SK-MEL-5 (cell line): ENCODE measurements at places on chromosomes 1 and 21.

DNA sequence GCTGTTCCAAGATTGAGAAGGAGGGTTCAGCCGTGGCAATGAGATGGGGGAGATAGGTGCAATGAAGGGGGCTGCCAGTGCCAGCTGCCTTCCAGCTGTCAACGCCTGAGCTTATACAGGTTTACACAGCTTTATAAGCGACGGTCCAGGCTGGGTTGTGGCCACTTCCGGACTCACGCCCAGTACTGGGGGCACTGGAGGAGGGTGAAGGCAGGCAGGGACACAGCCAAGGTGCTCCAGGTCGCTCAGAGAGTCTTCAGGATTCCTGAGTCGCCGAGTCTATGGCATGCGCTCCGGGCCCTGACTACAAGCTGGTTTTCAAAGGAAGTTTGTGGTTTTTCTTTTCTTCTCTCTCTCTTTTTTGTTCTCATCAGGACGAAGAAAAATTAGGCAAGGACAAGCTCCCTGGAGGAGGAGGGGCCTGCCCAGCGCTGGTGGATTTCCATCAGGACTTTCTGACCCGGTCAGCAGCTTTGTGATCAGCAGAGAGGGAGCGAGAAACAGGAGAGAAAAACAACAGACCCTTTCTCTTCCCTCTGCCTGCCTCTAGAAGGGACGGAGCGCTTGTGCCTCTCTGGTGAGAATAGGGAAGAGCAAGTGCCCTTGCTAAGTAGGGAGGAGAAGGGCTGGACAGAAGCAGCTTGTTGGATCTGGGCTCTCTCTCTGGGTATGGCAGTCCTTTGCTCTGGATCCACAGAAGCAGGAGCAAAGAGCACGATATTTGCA, at the start of gene MINDY1:
MINDY1 (minus strand) TSS at position 576 of the 726 bp plus-strand sequence. CDS start 4,285 bp downstream, outside the sequence.
- peak; percentile 98 for DNase-seq

DNA sequence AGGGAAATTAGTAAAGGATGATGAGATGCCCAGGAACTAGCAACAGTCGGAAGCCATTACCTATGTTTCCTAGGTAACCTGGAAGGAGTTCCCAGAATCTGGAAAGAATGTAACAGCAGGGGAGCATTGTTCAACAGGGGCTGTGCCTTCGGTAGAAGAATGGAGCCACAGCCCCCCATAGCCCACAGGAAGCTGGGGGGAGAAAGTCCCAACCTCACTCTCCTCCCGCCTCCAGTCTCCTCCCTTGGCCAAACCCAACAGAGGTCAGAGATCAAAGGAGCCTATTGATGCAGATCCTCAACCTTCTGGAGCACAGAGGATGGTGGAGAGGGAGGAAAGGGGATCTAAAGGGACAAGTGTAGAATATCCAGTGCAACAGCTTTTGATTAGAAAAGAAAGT, 131.5 kb upstream of the SLC44A3 start:
- DNase-seq, result no peak

DNA sequence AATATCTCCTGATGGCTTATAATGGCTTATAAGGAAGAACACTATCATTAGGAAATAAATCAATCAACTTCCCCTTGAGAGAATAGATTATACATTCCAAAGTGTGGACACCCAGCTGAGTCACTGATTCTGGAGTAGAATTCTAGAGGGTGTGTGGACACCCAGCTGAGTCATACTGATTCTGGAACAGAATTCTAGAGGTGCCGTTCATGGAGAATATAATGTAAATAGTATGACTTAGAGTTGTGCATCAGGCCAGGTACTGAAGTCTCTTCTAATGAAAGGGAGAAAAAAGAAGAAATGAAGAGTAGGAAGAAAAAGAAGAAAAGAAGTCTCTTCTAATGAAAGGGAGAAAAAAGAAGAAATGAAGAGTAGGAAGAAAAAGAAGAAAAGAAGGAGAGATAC, 2.4 kb upstream of the USP33 start:
- no peak for DNase-seq

- peak; percentile 70 for DNase-seq
Measured at GRCh38 chr1:3910857-3911845, 11.1 kb upstream of the C1orf174 start.

DNA sequence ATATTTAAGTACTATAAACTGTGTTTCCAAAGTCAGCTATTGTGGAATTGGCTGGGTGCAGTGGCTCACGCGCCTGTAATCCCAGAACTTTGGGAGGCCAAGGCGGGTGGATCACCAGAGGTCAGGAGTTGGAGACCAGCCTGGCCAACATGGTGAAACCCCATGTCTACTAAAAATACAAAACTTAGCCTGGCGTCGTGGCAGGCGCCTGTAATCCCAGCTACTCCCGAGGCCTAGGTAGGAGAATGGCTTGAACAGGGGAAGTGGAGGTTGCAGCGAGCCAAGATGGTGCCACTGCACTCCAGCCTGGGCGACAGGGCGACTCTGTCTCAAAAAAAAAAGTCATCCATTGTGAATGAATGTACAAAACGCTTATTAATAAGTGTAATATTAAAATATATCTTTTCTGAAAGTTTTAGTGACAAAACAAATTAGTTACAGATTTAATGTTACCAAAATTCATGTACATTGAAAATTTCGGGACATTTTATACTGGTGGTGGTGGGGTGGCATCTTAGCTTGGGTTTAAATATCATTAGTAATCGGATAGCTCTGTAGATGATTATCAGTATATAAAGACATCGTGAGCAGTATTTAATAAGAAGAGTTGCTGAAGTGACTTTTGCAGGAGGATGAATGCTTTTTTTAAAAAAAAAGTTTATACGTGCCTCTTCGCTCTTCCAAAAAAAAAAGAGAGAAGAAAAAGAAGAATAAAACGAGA, 503 bp upstream of the SRSF11 start:
- DNase-seq, result no peak

- DNase-seq, result no peak
Measured at GRCh38 chr1:246459221-246459620, 47.9 kb downstream of the SMYD3 start.

GRCh38 chr1:26405281-26405915, 5.2 kb upstream of the LIN28A start:
- DNase-seq, result no peak

DNA sequence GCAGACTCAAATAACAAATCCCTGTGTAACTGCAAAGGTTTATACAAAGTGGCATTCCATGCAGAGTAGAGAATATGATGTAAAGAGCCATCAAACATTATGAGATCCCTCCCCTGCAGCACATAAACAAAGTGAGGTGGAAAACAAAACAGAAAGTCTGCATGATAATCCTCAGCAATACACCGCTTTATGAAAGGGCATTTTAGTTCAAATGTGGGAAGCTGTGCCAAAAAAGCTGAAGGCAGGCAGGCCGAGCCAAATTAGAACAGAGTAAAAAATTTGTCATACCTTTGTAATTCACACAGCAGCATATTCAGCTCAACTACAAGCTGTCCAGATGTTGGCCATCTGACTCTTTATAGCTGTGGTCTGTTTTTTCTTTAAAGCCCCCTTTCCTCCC, 113.5 kb downstream of the LHX9 start:
- no peak for DNase-seq

GRCh38 chr1:155134880-155135414, 705 bp upstream of the SLC50A1 start:
- peak; percentile 71 for DNase-seq

- DNase-seq, result no peak
Measured at GRCh38 chr1:30615816-30616590, 107.4 kb downstream of the MATN1 start.

DNA sequence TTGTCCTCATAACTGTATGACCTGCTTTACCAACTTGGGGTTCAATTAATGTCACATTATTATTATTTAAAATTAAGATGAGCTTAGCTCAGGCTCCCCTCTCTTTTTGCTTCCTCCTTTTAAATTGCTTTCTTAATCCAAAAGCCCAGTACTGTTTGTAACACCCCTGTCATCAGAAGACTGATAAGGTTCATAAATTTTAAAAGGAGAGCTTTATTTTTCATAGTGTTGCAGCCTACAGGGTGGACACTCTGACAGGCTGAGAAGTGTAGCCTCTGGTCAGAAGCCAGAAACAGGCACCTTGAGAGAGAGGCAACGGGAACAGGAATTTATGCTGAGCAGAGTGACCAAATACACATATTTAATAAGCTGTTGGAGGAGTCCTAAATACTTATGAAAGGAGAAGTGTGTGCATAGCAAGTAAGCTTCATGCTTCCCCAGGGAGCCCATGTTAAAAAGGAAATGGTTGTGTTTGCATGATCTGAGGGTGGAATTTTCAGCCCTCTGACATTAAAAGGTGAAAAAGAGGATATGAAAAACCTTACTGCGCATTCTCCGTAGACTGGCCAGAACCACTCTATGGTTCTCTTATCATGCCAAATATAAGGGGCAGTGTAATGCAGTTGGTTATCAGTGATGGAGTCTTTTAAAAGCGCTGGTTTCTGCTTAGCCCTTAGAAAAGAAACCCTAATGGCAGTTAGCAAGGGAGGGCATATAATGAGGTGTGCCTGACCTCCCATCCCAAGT, 30.5 kb upstream of the FGGY start:
- no peak for DNase-seq

DNA sequence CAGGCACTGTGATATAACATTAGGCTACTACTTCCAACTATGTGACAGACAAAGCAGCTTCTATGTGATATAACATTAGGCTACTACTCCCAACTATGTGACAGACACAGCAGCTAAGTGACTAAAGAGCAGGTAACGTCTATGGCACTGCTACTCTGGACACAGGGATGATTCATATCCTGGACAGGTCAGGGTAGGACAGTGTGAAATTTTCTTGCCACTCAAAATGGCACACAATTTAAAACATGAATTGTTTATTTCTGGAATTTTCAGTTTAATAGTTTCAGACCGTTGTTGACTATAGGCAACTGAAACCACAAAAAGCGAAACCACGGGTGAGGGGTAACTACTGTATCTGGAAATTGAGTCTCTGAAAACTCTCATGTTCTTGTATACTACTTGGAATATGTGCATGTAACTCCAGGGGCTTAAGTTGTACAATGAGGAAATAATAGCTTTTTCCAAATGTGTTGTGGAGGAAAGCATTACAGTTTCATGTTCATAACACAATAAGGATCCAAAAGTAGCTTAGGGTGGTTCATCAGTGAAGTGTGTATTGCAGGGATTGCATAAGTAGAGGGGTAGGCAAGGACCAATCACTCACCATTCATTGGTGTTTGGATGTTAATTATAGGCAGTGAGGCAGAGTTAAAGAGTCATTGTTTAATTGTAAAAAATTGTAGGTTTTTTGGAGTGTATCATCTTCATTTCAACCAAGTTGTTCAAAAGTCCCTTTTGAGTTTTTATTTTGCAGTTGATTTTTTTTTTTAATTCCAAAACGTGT, 5.3 kb downstream of the DTL start:
- no peak for DNase-seq

GRCh38 chr1:156365754-156366153, 3.3 kb upstream of the RHBG start:
- no peak for DNase-seq

- no peak for DNase-seq
Measured at GRCh38 chr21:38297871-38298270, 41.1 kb downstream of the KCNJ15 start.

GRCh38 chr1:198467342-198467741, 73.1 kb downstream of the ATP6V1G3 start:
- no peak for DNase-seq

GRCh38 chr1:85078903-85079302, 30.6 kb upstream of the MCOLN3 start:
- DNase-seq, result peak; percentile 46

- DNase-seq, result peak; percentile 50
Measured at GRCh38 chr1:5779608-5780323, 212.5 kb downstream of the NPHP4 start.

DNA sequence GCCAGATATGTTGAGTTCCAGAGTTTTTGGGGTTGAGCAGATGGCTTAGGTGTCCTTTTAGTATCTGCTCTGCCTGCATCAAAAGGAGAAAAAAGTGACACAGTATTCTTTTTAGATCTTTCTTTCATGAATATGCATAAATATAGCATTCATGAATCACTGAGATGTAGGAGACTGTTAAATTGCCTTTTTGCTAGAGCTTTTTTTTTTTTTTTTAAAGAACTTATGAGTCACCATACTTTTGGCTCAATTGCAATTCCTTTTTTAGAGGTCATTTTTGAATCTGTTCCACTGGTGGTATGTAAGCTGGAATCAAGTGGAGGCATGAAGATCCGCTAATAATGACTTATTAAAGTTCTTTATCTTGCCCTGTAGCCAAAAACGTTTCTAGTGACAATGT, 480.9 kb upstream of the ZRANB2 start:
- DNase-seq, result no peak

DNA sequence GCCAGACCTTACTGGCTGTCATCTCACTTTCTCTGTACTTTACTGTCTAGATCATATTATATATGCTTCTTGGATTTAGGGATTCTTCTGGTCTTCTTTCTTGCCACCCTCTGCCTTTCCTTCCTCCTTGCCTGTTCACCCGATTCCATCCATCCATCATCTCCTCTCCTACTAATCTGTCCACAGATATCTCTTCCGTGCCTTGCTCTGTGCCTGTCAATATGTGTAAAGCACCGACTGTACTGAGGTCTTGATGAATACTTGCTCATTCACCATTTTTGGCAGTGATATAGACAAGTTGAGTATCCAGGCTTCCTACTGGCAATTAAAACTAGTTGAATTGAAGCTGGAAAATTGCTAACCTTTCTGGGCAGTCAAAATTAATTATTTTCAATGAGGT, 8.1 kb downstream of the FMN2 start:
- no peak for DNase-seq
